ENCODE measurements at places on chromosomes 6 and 20.

GRCh38 chr6:106885679-106886078, 88.8 kb downstream of the CD24 start:
- DNase-seq: no peak

DNA sequence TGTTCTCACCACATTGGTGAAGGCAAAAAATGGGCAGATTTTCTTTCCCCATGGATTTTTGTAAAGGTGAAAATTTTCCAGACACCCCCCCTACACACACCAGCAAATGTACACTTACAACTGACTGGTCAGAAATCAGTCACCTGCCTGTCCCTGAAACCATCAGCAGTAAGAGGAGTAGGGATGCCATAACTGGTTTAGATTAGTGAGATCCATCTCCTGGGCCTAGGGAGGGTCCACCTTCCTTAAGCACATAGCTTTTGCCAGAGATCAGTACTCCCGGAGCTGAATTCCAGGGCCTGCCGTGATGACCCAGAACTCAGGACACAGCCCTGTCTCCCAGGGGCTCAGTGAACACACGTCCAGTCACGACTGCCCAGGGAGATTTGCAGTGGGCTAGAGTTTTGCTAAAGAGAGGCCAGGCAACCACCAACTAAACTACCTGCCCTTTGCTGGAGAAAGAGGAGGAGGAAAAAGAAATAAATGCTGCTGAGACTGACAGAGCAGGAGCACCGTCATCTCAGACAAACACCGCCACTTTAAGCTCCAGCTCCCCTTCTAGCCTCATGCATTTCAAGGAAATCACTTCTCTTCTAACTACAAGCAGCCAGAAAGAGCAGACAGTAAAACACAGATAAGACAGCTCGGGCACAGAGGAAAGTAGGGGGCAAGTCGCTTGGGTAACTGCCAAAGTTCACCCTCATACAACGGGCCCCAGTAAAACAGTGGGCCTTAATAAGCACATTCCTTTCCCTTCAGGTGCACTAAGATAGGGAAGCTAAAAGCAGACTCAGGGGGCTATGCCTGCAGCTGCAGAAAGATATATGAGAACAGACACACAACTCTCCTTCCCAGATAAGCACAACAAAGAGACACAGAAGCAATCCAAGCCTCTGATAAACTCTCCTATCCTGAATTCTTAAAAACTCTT, 82.6 kb upstream of the SPTLC3 start:
- DNase-seq: no peak

GRCh38 chr20:47251154-47252020, 105.1 kb downstream of the ZMYND8 start:
- DNase-seq: no peak

DNA sequence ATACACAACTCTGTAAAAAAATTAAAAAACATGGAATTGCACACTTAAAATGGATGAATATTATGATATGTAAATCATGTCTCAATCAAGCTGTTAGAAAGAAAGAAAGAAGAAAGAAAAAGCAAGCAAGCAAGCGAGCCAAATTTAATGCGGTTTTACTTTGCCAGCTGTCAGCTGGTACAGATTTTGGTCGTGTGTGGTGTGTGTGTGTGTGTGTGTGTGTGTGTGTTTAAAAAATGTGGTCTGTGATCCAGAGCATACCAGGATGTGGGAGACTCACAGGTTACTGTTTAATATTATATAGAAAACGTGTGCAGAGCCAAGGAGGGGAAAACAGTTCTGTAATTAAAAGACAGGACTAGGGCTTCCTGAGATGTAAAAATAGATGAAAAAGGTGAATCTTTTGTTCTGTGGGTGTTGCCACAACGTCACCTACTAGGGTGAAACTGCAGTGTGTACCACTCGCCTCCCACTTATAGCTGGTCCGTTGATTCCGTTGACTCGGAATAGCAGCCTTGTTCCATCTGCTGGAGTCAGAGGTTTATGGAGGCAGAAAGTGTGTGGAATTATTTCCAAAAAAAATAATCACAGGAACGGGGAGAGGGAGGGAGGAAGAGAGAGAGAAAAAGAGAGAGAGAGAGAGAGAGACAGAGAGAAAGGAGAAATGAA, 197.7 kb downstream of the BCAS1 start:
- no peak for DNase-seq

- no peak for DNase-seq
Observed at GRCh38 chr20:2295886-2296515, at the start of gene TGM3. Gene TGM3, plus strand, starts transcription at chr20:2296001. Its CDS starts 63 bp downstream, at chr20:2296064.

GRCh38 chr6:148212366-148212765, 130.3 kb upstream of the SASH1 start:
- DNase-seq: no peak

DNA sequence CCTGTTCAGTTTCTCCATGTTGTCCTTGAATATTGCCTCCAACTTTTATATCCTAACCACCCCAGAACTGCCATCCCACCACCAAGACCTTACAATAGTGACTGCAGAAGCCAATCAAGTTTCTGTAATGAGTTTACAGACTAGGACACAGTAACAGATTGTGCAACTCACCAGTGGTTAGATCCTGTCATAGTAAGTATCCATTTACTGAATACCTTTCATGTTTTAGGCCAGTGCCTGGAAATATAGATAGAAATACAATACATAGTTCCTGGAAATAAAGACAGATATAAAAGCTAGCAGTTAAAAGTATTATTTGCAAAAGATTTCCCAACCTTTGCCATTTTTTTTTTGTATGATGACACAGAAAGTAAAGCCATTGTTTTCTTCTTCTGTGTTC, 471.8 kb upstream of the BTBD3 start:
- no peak for DNase-seq

DNA sequence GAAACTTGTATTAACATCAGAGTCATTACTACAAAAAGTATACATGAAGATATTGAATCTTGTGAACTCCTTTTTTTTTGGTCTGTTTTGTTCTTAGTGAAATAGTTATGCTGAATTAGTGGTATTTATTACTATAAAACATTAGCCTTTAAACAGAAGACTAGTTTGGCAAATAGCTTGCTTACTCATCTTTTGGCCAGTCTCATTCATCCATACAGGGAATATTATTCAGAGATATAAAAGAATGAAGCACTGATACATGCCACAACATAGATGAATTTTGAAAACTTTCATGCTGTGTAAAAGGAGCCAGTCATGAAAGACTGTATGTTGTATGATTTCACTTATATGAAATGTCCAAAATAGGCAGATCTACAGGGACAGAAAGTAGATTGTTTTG, 205.9 kb downstream of the ZFAND3 start:
- no peak for DNase-seq

GRCh38 chr6:140414966-140415620, 1040.6 kb upstream of the CITED2 start:
- DNase-seq: no peak

GRCh38 chr6:167921831-167922230, 75.6 kb upstream of the KIF25 start:
- DNase-seq: no peak

- DNase-seq: no peak
Observed at GRCh38 chr20:2086177-2086979, 15.2 kb upstream of the STK35 start.

DNA sequence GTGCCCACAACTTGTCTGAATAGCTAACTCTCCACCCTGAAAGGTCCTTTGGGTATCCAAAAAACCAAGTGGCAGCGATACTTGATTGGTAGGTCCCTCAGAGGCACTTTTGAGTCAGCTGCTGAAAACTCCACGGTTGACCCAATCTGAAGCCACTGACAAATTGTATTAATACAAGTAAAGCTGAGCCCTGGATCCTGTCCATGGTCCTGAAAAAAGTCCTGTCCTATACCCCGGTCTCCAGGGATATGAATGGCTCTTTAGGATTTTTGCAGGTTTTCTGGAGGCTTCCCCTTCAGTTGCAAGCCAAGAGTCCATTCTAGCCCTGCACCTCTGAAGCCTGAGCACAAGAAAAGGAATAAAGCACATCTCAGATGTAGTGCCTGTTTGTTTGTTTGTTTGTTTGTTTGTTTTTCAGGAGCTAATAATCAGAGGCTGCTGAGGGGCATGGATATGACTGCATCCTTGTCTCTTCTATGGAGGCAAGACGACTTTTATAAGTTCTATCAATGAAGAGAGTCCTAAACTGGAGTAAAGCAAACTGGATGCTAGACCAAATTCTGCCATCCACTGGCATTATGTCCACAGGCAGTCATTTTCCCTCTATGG, 1.7 kb upstream of the SLC12A5 start:
- peak; percentile 50 for DNase-seq

DNA sequence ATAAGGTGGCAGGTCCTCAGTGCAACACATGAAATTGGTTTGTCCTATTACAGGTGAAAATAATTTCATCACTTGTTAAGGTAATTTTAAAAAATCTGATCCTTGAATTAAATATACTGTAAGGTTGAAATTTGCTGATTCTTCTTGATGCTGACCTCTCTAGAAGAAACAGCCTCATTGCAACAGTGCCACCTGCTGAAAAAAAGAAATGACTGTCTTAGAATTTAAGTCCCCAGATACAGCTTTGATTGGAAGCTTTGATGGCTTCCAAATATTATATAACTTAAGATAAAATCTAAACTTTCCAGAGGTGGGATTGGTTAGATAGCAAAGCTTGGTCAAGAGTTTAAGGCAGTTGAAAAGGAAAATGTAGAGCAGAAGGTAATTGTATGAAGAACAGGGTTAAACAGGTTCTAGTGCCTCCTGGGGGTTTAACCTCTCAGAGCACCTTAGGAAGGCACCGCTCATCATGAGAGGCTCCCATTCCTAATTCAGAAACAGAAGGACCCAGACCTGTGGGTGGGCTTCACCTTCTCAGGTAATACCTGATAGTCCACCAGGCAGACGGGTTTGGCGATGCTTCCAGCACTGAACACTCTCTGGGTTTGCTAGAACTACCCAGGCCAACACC, 401.0 kb downstream of the PAX1 start:
- DNase-seq: peak; percentile 28

DNA sequence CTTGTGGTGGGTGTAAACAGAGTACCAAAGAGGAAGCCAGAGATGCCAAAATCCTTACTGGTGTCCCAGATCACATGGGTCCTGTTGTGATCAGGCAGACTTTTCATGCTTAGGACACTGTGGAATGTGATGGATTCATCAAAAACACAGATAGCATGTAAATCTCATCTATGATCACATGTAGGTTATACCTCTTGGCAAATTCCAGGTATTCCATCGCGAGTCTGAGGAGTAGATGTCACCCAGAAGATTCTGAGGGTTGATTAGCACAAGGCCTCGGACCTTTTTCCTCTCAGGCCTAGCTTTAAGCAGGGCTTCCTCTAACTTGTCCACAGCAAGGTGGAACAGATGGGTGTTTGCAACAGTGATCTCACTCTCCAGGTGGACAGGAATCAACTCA, 28.3 kb upstream of the SSR1 start:
- no peak for DNase-seq

GRCh38 chr6:167056370-167056769, 57.2 kb downstream of the CEP43 start:
- no peak for DNase-seq

DNA sequence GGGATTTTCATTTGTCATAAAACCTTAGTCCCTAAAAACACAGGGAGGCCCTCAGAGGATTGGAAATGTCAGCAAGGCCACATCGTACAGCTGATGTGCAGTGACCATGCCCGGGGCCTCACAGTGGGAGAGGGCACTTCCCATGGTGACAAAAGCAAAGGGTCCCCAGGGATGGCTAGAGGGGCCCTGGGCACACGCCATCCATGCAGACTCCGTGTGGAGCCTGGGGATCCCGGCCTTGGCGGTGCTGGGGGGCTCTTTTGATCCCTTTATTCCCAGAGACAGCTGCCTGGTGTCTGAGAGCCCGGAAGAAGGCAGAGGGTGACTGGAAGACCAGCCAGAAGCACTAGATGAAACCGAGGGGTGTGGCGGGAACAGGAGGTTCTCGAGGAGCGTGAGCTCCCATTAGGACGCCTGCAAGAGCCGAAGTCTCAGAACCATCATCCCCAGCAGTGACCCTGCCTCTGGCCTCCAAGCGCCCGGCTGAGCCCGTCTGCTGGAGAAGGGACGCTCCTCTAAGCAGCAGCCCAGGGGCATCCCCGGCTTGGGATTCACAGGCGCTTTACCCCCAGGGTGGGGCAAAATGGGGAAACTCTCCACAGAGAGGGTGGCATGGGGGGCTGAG, 49.1 kb upstream of the FRMD1 start:
- DNase-seq: no peak

- DNase-seq: peak; percentile 82
Observed at GRCh38 chr6:16292942-16293341, 54.6 kb downstream of the GMPR start.

- DNase-seq: no peak
Observed at GRCh38 chr6:113414511-113414910, 442.6 kb upstream of the MARCKS start.

DNA sequence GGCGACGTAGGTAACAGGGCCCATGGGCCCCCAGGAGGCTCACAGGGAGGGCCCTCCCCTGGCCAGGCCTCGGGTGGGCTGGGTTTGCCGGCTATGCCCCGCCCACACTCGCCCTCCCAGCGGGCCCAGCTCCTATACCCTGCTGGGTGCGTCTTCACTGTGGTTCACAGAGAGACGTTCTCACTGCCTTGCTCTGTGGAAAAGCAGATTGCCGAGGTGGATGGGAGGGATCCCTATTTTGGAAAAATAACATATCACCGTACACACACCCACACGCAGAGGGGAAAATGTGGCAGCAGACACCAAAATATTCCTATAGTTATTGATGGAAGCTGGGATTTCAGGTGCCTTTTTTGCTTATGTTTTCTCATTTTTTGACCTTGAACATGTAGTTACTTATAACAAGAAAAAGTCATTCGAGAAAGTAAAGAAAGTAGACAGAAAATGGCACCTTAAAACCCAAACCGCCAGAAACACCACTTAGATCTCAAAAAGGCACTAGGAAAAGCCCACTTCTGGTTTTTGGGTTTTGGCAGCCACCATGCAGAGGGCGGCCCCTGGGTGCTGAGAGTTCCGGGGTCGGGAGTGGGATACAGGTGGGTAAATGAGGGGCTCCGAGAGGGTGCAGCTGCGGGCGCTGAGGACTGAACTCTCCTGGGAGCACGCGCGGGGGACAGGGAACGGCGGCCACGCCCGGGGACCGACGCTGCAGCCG, 49.4 kb downstream of the TMEM242 start:
- peak; percentile 46 for DNase-seq

- no peak for DNase-seq
Observed at GRCh38 chr6:139448051-139448649, 73.7 kb upstream of the CITED2 start.

- DNase-seq: no peak
Observed at GRCh38 chr6:5121479-5121878, 36.3 kb downstream of the PPP1R3G start.

GRCh38 chr6:107957308-107957908, 600 bp downstream of the SEC63 start:
- peak; percentile 78 for DNase-seq
